ENCODE measurements at places on chromosomes 3 and 15.

GRCh38 chr3:36477655-36478054, 97.4 kb downstream of the STAC start:
- no peak for DNase-seq

- DNase-seq, result peak; percentile 56
These were observed 3.1 kb downstream of the GP5 start for GRCh38 chr3:194395778-194396538.

GRCh38 chr3:84830476-84830875, 128.3 kb upstream of the CADM2 start:
- no peak for DNase-seq

GRCh38 chr3:16828815-16829214, 55.9 kb upstream of the PLCL2 start:
- DNase-seq, result peak; percentile 25

- no peak for DNase-seq
These were observed 54.4 kb upstream of the HEG1 start for GRCh38 chr3:125110016-125110875.

DNA sequence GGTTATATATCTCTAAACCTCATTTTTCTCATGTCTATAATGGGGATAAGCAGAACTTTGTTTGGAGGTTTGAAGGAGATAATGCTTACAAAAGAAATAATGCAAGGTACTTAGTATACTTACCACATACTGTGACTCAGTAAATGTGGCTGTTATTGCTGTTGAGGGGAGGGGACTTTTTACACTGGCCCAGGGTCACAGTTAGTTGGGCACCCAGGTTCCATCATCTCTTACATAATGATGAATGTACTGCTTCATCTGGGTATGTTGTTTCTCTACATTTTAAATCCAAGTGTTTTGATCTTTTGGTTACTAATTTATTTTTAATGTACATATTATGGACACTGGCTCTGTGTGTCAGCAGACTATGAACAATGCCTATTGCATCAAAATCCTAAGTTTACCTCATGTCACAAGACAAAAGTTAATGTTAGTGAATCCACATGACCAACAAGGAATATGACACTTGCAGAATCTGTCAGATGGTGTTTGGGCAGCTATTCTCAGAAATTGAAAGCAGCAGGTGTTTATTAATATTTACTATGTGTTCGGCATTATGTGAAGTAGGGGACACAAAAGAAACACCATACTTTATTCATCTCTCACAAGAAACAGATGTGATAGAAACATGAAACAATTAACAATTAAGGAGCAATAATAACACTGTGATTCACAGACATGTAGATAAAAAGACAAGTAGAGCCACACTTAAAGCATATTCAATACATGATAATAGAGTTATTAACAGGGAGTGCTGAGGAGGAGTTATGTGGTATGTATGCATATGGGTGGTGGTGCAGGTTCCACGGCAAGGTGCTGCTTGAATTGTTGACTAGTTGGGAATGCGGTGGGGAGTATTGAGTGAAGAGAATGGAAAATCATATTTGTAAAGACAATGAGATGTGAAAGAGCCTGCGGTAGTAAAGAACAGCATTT, 109.7 kb downstream of the GALK2 start:
- no peak for DNase-seq

DNA sequence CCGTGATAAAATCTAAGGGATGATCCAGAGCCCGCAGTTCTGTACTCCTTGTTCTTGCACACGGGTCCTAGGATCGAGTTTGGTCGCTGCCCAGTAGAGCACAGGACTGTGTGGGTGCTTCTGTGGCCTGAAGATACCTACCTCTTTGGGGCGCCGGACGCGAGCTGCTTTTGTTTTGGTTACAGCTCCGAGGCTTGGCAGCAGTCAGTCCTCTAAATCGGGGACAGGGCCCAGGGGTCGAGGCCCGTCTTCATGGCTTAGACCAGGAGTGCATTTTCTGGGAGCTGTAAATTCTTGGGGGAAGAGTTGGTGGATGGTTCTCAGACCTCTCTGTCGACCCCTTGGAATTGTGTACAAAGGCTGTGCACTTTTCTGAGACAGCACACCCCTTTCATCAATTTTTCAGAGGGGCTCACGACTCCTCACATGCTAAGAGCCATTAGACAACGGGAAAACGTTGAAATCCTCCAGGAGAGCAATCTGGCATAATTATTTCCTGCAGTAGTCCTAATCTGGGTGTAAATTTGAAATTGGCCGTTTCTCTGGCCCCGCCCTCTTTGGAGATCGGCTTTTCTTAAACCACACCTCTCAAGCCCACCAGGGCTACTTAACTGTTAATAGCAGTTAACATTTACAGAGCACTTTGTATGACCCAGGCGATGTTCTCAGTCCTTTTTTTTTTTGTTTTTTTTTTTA, 928 bp downstream of the CEP97 start:
- peak; percentile 31 for DNase-seq

DNA sequence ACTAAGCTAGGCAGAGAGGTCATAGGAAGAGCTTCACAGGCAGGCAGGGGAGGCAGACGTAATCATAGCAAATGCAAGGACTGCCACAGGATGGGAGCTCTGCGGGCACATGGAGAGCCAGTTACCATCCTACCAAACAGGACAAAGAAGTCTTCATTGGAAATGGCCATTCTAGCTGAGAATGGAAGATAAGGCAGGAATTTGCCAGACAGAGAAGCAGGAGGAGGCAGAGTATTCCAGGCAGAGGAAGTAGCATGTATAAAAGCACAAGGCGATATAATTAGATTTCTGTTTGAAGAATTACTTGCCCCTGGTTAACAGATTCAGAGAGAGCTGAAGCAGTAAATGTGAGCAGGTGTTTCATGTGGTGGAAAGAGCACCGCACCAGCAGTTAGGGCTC, 3.5 kb upstream of the SEMA5B start:
- DNase-seq, result peak; percentile 76

- DNase-seq, result no peak
These were observed 131.5 kb upstream of the ALCAM start for GRCh38 chr3:105235221-105235620.

- no peak for DNase-seq
These were observed 178.0 kb downstream of the NSMCE3 start for GRCh38 chr15:29091666-29092065.

DNA sequence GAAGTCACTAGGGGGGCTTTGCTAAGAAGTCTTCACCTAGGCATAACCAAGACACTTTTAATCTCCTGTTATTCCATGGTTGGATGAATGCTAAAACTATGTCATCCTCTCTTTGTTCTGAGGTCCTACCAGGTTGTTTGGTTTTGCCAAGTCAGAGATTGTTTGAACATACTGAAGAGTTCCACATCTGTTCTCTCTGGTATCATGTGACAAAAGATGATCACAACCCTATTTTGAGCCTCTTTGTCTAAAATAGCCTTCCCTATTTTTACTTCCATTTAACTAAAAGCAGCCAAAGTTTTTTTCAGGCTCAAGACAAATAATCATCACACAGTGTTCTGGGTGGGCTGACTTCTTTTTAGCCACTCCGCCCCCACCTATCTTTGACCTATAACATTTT, 218.4 kb upstream of the LMCD1 start:
- DNase-seq, result no peak

- no peak for DNase-seq
These were observed 130.3 kb downstream of the THSD4 start for GRCh38 chr15:71245588-71245987.

- no peak for DNase-seq
These were observed 6.6 kb downstream of the CBLB start for GRCh38 chr3:105862217-105862616.

DNA sequence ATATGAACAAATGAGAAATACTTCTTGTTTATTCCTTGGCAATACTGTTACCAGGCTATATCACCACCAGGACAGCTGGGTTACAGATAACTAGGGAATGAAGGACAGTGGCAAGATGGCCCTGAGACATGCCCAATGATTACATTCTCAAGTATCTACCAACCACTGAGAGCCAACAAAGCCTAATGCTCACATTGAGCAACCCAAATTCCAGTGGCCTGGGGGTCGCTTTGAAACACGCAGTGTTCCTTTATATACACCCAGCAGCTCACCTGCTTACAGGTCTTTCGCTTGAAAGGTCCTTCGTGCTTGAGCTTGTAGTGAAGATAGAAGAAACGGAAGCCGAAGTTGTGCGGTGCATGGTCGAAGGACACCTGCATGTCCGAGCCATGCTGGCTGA, 45.1 kb downstream of the SPATA12 start:
- no peak for DNase-seq

DNA sequence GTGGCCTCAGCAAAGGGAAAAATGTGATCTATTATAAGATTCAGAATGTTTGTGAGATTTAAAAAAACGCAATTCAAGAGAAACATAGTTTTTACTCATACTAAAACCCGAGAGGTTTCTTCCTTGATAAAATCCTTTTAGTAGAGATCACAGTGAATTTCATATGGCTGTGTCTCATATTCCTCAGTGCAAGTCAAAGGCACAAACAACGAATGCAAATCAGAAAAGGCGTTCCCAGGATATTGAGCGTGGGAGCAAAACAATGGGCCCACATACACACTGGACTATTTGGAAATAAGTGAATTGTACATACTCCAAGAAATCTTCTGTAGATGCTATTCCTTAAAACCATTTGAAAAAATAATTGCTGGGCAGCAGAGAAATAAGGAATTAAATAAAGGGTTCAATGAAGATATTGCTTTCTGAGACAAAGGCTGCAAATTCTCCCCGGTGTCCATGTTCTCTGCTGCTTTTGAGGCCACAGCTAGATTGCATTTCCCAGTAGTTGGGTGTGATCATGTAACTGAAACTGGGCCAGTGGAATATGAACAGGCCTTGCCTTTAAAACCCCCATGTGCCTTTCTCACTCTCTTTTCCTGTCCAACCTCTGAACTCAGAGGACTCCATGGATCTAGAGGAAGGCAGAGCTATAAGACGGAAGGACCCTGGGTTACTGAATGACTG, 144.6 kb upstream of the TBL1XR1 start:
- DNase-seq, result no peak

GRCh38 chr3:38368238-38368637, 21.7 kb downstream of the XYLB start:
- DNase-seq, result no peak

DNA sequence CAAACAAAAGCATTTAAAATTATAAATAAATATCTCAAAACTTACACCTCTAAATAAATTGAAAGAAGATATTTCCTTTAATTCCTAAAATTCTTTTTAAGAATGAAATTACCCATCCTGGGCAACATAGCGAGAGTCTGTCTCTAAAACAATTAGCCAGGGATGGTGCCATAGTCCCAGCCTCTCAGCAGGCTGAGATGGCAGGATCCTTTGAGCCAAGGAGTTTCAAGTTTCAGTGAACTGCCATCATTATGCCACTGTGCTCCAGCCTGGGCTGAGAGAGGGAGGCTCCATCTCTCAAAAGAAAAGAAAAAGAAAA, 25.4 kb downstream of the AADAC start:
- DNase-seq, result no peak

GRCh38 chr3:32493437-32494414, 8.9 kb downstream of the CMTM6 start:
- DNase-seq, result no peak

- no peak for DNase-seq
These were observed 50.6 kb downstream of the SLC6A6 start for GRCh38 chr3:14452740-14453710.

DNA sequence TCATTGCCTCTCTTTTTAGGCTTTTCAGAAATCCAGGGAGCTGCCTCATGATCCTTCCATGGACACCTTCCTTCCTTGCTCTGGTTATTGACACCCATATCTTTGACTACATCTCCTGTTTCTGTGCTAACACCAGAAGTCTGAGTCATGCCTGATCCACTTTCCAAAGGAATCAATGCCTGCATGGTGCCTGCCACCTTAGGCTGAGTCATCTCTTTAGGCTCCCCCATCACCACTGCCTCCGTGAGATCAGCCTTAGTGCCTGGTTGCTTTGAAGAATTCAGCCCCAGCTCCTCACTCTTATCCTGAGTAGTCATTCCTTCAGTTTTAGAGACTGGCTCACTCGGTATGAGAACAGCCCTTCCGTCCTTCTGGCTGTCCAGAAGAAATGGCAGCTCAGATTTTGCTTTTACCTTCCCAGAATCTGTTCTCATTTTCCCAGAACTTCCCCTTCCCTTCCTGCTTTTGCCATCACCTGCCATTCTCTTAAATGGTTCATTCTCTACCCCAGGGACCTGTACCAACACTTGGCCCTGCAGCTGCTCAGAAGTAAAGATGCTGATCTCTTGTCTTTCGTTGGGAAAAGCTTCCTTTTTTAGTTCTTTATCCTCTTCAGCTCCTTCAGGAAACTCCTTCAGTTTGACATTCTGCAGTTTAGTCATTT, 105.3 kb downstream of the MAP4 start:
- DNase-seq, result no peak

DNA sequence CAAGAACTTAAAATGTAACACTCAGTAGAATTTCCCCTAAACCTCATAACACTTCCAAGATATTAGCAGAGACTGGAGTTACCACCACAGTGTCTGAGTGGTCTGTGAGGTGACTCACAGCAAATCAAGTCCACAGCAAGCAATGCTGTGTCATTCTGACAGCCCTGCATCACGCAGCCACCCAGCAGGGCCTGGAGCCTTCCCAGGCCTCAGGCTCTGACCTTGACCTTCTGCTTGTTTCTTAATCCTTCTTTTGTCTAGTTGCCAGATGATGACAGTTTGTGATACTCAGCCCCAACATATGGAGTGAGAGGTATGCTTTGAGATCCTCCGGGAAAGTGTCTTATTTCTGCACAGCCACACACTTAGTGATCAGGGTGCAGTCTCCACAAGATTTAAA, 82.5 kb downstream of the TOP2B start:
- no peak for DNase-seq

GRCh38 chr3:179807588-179807987, 154.7 kb downstream of the USP13 start:
- no peak for DNase-seq

- DNase-seq, result no peak
These were observed 46.5 kb upstream of the CGNL1 start for GRCh38 chr15:57329582-57330367.

DNA sequence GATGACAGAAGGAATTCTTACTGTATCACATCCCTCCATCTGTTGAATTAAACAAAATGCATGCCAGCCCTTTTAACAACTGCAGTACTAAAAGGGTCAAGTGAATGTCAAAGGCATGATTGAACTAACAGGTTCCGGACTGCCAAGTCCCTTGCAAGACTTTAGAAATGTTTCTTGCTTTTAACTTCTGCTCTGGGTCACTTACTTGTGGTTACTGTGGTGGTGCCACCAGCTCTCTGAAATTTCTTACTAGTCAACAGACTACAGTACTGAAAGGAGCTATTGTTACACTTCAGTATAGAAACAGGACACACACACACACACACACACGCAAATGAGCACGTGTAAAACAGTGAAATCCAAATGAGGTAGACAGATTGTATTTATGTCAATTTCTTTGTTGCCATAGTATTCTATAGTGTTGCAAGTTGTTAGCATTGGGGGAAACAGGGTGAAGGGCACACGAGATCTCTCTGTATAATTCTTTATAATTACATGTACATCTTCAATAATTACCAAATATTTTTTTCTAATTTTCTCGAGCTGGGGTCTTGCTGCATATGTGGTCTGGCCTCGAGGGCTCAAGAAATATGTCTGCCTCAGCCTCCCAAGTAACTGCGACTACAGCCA, 79.9 kb upstream of the SLC25A26 start:
- no peak for DNase-seq
